Heart left ventricle (tissue), 16 donors: ENCODE measurements at places on chromosomes 16 and 17.

- no peaks in the 10 kb centered on the region for H3K36me3 ChIP-seq
- no peaks in the 10 kb centered on the region for H3K27me3 ChIP-seq
- H3K27ac ChIP-seq: no peak overlapping the region
Observed at GRCh38 chr16:52383119-52383518, 163.8 kb downstream of the TOX3 start.

GRCh38 chr17:28912281-28912937, 9.5 kb upstream of the DHRS13 start:
- H3K27me3 ChIP-seq: no peaks in the 10 kb centered on the region
- H3K4me3 ChIP-seq: no peak overlapping the region
- no peak for DNase-seq
- no peak overlapping the region for H3K27ac ChIP-seq
- no peaks in the 10 kb centered on the region for H3K4me1 ChIP-seq

DNA sequence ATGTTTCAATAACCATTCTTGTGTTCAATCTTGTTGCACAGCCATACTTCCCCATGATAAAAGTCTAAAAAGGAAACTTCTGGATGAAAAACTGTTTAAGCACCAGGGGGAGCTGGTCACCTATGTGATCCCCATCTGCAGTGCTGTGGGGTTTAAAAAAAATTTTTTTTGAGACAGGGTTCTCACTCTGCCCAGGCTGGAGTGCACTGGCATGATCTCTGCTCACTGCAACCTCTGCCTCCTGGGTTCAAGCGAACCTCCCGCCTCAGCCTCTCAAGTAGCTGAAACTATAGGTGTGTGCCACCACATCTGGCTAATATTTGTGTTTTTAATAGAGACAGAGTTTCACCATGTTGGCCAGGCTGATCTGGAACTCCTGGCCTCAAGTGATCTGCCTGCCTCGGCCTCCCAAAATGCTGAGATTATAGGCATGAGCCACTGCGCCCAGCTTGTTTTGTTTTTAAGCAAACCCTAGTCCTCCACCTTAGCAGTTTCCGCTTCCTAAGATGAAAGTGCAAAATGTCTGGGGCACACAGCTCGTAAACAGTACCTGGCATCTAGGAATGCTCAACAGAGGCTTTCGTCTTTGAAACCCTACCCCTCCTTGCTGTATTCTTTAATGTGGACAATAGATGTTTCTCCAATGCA, 25.4 kb downstream of the DNAJA2 start:
- no peak overlapping the region for H3K4me3 ChIP-seq
- H3K27me3 ChIP-seq: no peaks in the 10 kb centered on the region
- H3K36me3 ChIP-seq: no peaks in the 10 kb centered on the region
- no peak overlapping the region for H3K27ac ChIP-seq
- DNase-seq: no peak

GRCh38 chr17:9566067-9566466, 9.6 kb downstream of the STX8 start:
- DNase-seq: no peak
- H3K4me3 ChIP-seq: no peak overlapping the region
- H3K27ac ChIP-seq: no peak overlapping the region
- H3K4me1 ChIP-seq: no peaks in the 10 kb centered on the region
